ENCODE measurements at places on chromosomes 16 and 17.
A peak's percentile ranks its signal among the peaks of the same experiment; 100 is the strongest.

- H3K4me3 ChIP-seq: no peak overlapping the region
- no peaks in the 10 kb centered on the region for H3K27me3 ChIP-seq
- peaks cover 61% of the 10 kb centered on the region for H3K36me3 ChIP-seq
Measured at GRCh38 chr17:42667088-42667951, 8.2 kb downstream of the TUBG2 start.

DNA sequence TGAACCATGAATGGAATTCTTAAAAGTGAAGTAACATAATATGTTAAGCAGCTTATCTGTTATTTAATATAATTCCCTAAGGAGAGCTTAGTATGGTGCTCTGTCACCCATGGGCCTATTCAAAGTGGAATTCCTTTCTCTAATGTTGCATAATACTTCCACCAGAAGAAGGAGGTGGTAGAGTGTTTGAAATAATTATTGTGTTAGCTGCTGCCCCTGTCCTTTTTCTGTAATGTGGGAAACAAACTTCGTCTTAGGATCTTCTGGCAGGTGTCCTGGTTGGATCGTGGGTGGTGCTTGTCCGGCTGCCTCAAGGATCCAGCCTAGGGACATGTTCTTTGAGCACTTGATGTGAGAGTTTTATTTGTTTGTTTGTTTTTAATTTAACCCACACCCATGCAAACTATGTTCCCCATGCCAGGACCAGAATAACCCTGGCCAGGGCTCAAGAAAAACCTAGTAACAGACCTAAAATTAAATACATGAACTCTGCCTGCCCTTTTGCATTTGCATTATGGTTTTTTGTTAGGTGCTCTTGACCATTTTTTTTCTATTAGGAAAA lies 46.1 kb downstream of the ZNRF1 start:
- H3K4me1 ChIP-seq: peaks cover 9% of the 10 kb centered on the region
- no peak overlapping the region for H3K4me3 ChIP-seq
- H3K27ac ChIP-seq: no peak overlapping the region

DNA sequence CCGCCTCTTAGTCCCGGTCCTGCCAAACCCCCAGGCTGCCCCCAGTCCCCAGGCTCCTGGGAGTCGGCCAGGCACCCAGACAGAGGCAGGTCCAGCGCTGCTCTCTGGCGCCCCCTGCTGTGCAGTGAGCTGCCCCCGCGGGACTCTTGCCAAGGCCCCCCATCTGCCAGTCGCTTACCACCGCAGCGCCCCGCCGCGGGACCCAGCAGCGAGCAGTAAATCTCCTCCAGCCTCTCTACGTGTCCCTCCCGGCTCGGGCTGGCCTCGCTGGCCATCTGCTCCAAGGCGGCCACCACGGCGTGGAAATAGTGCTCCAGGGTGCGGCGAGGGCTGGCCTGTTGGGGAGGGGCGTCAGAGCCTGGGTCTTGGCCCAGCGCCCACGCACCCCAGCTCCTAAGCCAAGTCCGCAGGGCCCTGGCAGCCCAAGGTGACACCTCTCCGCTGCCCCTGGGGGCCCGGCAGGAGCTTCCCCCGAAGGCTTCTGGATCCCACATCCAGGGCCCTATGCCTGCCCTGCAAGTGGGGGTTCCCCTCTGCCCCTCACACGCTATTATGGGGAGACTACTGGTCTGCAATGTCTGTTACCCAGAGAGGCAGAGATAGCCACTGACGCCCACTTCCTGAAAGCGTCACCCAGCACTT lies 33.7 kb upstream of the MFSD6L start:
- H3K36me3 ChIP-seq: no peaks in the 10 kb centered on the region
- H3K27ac ChIP-seq: no peak overlapping the region
- no peak for DNase-seq
- no peaks in the 10 kb centered on the region for H3K4me1 ChIP-seq
- H3K27me3 ChIP-seq: no peaks in the 10 kb centered on the region
- H3K4me3 ChIP-seq: no peak overlapping the region

GRCh38 chr17:17022011-17022410 lies 20.2 kb upstream of the MPRIP start:
- no peaks in the 10 kb centered on the region for H3K27me3 ChIP-seq
- no peak for DNase-seq
- H3K36me3 ChIP-seq: no peaks in the 10 kb centered on the region
- no peak overlapping the region for H3K27ac ChIP-seq

GRCh38 chr17:42548993-42549755 lies 3.5 kb upstream of the HSD17B1 start:
- H3K36me3 ChIP-seq: peaks cover 12% of the 10 kb centered on the region
- H3K4me1 ChIP-seq: peaks cover 6% of the 10 kb centered on the region
- DNase-seq: no peak
- H3K27me3 ChIP-seq: no peaks in the 10 kb centered on the region
- no peak overlapping the region for H3K4me3 ChIP-seq
- H3K27ac ChIP-seq: no peak overlapping the region

GRCh38 chr17:42193216-42193968 lies 902 bp downstream of the GHDC start:
- DNase-seq: no peak
- no peaks in the 10 kb centered on the region for H3K27me3 ChIP-seq
- no peaks in the 10 kb centered on the region for H3K4me1 ChIP-seq
- H3K4me3 ChIP-seq: peak overlapping the region; percentile 77

DNA sequence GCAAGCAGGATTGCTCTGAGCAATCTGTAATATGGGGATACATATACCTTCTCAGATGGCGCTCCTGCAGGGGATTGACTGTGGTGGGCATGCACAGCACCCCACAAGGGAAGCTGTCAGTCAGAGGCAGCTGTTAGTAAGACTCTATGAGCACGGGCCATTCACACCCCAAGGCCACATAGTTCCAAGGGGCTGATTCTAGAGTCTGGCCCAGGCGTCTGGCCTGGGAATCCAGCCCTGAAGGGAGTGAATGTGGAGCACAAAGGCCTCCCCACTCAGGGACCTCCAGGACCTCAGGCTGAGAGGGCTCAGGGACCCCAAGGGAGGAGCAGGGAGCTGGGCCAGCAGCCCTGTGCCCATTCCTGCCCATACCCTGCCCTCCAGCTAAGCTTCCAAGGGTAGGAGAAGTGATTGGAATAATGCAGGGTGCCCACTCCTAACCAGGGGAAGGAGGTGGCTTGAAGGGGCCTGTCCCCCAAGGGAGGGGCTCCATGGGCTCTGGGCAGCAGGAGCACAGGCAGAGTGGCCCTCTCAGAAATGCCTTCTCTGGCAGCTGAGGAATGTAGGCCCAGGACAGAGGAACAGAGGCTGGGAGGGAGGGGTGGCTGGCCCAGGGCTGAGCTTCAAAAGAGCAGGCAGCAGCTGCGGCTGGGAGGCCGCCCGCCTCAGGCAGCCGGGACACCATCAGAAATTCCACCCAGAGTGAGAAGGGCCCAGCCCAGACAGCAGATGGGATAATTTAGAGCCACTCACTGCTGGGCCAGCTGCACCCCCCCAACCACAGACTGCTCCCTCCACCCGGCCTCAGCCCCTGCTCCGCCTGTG lies 48.9 kb upstream of the MRPS23 start:
- H3K4me1 ChIP-seq: peaks cover 35% of the 10 kb centered on the region
- peak; percentile 49 for DNase-seq
- no peaks in the 10 kb centered on the region for H3K36me3 ChIP-seq

GRCh38 chr17:802901-803881 lies 21.0 kb downstream of the MRM3 start:
- no peaks in the 10 kb centered on the region for H3K27me3 ChIP-seq
- H3K36me3 ChIP-seq: peaks cover 71% of the 10 kb centered on the region
- DNase-seq: no peak

DNA sequence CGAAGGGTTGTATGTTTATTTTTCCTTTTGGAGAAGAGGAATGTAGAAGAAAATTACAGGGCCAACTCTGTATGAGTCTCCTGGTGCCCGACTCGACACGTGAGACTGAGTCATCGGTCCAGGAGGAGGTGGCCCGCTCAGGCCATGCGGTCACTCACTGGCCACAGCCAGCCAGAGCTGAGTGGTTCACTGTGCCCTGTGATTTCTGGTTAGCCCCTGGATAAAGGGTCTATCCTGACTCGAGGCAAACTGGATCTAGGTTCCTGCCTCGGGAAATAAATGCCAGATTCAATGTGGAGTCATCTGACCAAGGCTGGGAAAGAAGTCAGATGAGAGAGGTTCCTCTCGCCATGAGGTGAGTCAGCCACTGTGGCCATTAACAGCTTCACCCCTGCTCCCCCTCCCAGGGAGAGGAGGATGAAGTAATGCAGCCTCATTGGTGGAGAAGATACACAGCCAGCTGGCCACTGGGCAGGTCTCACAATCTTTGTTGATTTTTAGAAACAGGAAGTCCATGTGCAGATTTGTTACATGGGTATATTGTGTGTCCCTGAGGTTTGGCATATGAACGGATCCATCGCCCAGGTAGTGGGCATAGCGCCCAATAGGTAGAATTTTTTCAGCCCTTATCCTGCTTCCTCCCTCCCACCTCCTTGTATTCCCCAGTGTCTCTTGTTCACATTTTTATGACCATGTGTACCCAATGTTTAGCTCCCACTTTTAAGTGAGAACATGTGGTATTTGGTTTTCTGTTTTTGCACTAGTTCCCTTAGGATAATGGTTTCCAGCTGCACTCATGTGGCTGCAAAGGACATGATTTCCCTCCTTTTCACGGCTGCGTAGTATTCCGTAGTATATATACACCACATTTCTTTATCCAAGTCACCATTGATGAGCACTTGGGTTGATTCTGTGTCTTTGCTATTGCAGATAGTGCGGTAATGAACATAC lies 21.7 kb upstream of the USP36 start:
- no peaks in the 10 kb centered on the region for H3K27me3 ChIP-seq
- H3K36me3 ChIP-seq: peaks cover 17% of the 10 kb centered on the region
- DNase-seq: peak; percentile 98

GRCh38 chr17:67044940-67045339 lies 586 bp downstream of the CACNG1 start:
- no peak for DNase-seq
- H3K27ac ChIP-seq: no peak overlapping the region
- H3K4me1 ChIP-seq: no peaks in the 10 kb centered on the region

DNA sequence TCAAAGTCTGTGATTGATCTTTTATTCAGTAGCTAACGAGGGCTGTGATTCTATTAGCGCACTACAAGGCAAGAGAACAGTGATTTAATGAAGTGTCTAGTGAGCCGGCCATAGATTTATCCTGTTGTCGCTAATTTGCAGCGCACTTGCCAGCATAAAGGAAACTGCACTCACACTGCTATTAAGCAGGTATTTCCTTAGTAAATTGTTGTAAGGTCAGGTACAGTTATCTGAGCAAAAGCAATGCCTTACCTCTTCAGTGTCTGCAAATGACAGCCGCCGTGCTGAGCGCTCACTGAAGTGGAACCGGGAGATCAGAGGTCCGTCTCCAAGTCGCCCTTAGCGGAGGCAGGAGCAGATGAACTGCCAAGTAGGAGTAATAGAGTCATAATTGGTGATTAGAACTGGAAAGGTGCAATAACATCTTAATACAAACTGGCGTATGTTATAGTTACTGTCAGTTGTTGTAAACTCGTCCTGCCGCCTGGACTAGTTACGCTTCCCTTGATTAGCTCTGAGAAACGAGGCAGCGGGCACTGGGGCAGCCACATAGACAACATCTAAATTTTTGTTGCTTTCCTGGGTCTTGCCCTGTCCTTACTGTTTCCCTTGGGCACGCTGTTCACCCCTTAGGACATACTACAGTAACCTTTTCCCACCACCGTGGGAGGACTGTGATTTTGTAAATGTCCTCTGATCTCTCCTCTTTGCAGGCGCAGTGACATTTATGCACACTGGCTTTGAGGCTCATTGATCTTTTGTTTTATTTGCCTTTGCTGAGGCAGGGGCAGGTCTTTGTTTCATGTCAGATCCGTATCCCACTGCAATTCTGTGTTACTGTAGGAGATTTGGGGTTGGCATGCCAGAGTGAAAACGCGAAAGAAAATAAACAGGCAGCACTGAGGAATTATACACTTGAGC lies 363.1 kb downstream of the WWOX start:
- no peaks in the 10 kb centered on the region for H3K27me3 ChIP-seq
- no peak overlapping the region for H3K27ac ChIP-seq
- no peaks in the 10 kb centered on the region for H3K4me1 ChIP-seq
- H3K4me3 ChIP-seq: no peak overlapping the region
- DNase-seq: no peak

- H3K36me3 ChIP-seq: no peaks in the 10 kb centered on the region
- no peak for DNase-seq
- H3K27ac ChIP-seq: no peak overlapping the region
- peaks cover 7% of the 10 kb centered on the region for H3K4me1 ChIP-seq
- H3K4me3 ChIP-seq: no peak overlapping the region
Measured at GRCh38 chr16:57379579-57379978, 7.3 kb downstream of the CX3CL1 start.

GRCh38 chr17:72422505-72423285 lies 301.9 kb downstream of the SOX9 start:
- H3K36me3 ChIP-seq: no peaks in the 10 kb centered on the region
- no peaks in the 10 kb centered on the region for H3K27me3 ChIP-seq

DNA sequence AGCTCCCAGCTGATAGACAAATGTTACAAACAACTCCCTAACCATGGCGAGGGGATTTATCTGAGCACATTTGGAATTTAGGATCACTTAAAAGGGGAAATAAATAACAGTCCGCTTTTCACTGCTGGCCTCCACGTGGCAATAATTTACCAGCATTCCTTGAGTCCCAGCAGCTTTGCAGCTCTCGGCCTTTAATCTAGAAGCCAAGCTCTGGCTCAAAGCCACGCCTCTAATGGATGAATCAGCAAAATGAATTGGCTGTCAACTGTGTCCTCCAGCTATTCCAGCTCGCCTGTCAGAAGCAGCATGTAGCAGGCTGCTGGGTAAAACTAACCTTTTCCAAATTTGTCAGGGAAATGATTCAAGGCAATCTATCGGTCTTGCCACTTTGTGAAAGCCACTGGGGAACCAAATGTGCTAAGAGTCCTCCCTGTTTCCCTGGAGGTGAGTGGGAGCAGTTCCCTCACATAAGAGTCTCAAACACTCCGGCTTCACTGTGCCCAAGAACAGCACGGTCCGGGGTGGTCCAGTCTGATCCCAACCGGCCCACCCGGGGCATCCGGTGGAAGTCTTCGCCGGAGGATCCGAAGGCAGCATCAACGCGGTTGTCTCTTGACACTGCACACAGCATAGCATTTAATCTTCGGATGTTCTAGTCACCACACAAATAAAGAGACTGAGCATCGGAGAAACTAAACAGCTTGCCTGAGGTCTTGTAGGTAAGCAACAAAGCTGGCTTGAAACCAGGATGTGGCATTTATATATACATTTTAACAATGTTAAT lies 143.3 kb downstream of the PARN start:
- H3K27me3 ChIP-seq: no peaks in the 10 kb centered on the region
- peak overlapping the region; percentile 2 for H3K4me3 ChIP-seq
- peak overlapping the region; percentile 44 for H3K27ac ChIP-seq
- peaks cover 7% of the 10 kb centered on the region for H3K36me3 ChIP-seq
- DNase-seq: peak; percentile 94
- peaks cover 17% of the 10 kb centered on the region for H3K4me1 ChIP-seq

Measured in IMR-90 (cell line).